ENCODE measurements at places on chromosomes 12 and 14. TPM values are rescaled to one million over a fixed set of nuclear protein-coding genes. Genes with fewer than 3 reads are reported as not detected.

Gene CD69
- 0.69 TPM for total RNA-seq

Gene LHX5
- not detected for total RNA-seq

Gene RNASE7
- total RNA-seq: not detected

Gene NEUROD4
- not detected for total RNA-seq

Gene ANO4
- 1.1 TPM for total RNA-seq

Gene KLHDC1
- 1.6 TPM for total RNA-seq

Gene SALL2
- 38.4 TPM for total RNA-seq

Gene NR1H4
- total RNA-seq: not detected

Gene TAS2R14
- total RNA-seq: 2.0 TPM

Gene SDS
- total RNA-seq: not detected

Gene FIGNL2
- total RNA-seq: 42.0 TPM

Gene ORMDL2
- 33.9 TPM for total RNA-seq

Gene RASSF9
- 2.2 TPM for total RNA-seq

Gene CCER1
- not detected for total RNA-seq

Gene CELA1
- total RNA-seq: not detected

Gene ING4
- 41.3 TPM for total RNA-seq

Gene FLRT2
- 7.8 TPM for total RNA-seq

Gene COX6A1
- total RNA-seq: 294 TPM

Gene TRIM9
- 2.3 TPM for total RNA-seq

Gene LRRC10
- total RNA-seq: not detected

Gene KRT6B
- not detected for total RNA-seq

Gene ANO2
- 4.5 TPM for total RNA-seq

Gene FAM90A1
- not detected for total RNA-seq

Gene SLC6A13
- total RNA-seq: 0.90 TPM

Gene SYCP3
- total RNA-seq: not detected

Gene RPGRIP1
- 1.5 TPM for total RNA-seq

Gene SPTB
- total RNA-seq: 0.08 TPM

Gene NKX2-1
- total RNA-seq: not detected

Gene ENDOU
- total RNA-seq: 1.6 TPM

Gene EMP1
- total RNA-seq: 273 TPM

Gene SYNJ2BP
- total RNA-seq: 24.2 TPM

Gene CMA1
- not detected for total RNA-seq

Gene GALNT6
- total RNA-seq: 12.5 TPM

All from endothelial cell (in vitro differentiated cells).